Effector memory CD4-positive, alpha-beta T cell (primary cell): ENCODE measurements at places on chromosomes 11 and 22.

DNA sequence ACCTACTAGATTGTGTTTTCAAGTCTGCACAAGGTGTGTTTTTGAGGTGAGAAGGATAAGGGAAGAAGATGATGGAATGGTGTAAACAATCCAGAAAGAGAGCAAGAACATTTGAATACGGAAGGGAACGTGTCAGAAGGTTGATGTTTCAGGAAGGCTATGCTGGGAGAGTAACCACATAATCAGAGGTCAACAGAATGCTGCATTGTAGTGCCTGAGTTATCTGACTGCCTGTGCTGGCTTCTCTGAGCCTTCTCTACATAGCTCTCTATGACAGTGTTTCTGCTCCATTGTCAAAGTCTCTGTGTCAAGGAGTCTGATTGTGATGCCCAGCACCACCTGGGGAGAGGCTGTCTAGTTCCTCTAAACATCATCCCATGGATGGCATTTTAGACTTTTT is 74.1 kb downstream of the CYB5R2 start:
- no peak for DNase-seq

GRCh38 chr22:40323681-40324171 is 22.6 kb upstream of the ADSL start:
- no peak for DNase-seq

- no peak for DNase-seq
Observed at GRCh38 chr11:9720290-9720630, 56.4 kb downstream of the SWAP70 start.

GRCh38 chr11:102109896-102110760 is at the start of gene YAP1:
Gene YAP1, plus strand, starts transcription at chr11:102110447. Its CDS starts 402 bp downstream, at chr11:102110849.
- DNase-seq = peak; percentile 29

DNA sequence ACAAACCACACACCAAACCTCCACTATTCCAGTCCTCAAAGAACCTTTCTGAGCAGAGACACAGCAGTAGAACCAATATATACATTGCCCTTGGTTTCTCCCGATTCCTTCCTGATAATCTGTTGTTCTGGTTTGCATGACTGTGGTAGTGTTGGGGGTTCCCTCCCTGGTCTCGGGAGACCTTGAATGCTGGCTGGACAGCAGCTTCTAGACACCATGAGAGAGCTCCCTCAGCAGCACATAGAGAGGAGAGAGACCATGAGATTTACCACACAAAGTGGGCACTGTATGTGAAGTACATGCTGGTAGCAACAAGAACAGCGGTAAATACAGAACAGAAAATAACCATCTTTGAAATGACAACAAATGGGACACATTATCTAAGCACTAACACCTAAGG is 2.6 kb downstream of the C11orf91 start:
- DNase-seq = no peak

- no peak for DNase-seq
Observed at GRCh38 chr11:2549876-2550605, 105.2 kb downstream of the KCNQ1 start.
